GM13977 (cell line): ENCODE measurements at places on chromosomes 11 and 22.

DNA sequence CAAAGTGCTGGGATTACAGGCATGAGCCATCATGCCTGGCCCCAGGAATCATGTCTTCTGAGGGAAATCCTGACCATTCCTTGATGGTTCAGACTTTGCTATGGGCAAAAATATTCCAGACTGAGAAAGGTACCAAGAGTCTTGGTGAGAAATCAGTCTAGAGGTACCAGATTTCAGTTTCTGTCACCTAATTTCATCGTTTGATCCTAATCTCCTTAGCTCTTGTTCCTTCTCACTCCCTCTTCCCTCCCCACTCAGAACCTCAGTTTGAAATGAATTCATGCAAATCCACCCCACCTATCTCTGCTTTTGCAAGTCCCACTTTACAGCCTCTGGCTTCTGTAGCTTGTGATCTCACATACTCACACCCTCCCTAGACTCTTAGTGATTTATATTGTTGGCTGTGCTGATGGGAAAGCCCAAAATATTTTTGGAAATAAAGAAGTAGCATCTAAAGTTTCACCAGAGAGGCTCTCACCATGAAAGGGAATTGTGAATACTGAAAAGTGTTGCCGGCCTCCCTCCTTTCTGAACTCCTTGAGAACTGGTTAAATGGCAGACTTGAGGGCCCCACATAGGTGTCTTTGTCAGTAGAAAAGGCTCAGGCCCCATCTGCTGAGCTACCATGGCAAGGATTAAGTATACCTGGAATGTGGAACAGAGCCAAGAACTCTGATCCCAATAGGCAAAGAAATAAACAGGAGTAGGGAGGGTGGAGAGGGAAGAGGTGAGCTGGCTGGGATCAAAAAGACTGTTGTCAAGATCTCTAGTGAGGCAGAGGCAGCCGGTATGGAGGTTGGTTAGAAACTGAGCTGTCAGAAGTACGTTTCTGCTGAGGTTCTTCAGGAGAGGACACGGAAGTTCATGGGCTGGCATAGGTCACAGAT is 190.5 kb upstream of the MTMR2 start:
- peak; percentile 23 for DNase-seq

- DNase-seq: peak; percentile 11
These were observed 1151.2 kb upstream of the CCDC90B start for GRCh38 chr11:84437071-84437980.

- DNase-seq: no peak
These were observed 130.2 kb downstream of the CEP164 start for GRCh38 chr11:117457835-117458234.

GRCh38 chr11:33932721-33933120 is 40.8 kb upstream of the LMO2 start:
- DNase-seq: no peak

DNA sequence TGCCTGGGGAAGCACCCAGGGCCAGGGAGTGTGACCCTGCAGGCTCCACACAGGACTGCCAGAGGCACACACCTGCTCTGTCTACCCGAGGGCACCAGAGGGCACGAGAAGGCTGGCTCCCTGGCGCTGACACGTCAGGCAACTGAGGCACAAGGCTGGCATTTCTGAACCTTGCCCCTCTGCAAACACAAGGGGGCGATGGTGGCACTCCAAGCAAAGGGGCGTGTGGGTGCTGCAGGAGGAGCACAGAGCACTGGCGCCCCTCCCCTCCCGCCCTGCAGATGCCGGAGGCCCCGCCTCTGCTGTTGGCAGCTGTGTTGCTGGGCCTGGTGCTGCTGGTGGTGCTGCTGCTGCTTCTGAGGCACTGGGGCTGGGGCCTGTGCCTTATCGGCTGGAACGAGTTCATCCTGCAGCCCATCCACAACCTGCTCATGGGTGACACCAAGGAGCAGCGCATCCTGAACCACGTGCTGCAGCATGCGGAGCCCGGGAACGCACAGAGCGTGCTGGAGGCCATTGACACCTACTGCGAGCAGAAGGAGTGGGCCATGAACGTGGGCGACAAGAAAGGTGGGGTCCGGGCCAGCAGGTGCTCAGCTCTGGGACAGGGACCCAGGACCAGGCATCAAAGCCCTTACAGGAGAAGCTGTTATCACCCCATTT is 20.8 kb upstream of the TXNRD2 start:
- DNase-seq: peak; percentile 82

DNA sequence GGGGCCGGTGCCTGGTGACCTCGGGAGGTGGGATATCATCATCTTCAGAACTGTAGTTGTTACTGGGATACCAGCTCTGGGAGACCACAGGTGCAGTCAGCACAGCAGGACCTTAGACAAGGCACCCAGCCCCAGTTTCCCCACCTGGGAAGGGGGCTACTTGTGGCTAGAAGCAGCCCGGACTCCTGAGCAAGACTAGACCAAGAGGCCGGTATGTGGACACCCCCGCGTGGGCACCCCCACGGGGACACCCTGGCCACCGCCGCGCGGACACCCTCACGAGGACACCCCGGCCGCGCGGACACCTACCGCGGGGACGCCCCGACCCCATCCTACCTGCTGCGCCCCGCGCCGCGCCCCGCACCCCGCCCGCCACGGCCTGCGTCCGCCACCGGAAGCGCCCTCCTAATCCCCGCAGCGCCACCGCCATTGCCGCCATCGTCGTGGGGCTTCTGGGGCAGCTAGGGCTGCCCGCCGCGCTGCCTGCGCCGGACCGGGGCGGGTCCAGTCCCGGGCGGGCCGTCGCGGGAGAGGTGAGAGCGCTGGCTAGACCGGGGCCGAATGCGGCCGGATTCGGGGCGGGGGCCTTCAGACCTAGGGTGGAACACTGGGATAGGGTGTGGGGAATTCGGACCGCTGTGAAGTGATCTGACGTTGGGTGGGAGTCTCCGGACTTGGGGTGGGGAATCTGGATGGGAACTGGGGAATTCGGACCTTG is at the start of the genes COMT and TXNRD2:
Gene COMT, plus strand, starts transcription at position 408 of the 718 bp plus-strand sequence. CDS start 20,755 bp downstream, outside the sequence.
Gene TXNRD2, minus strand, starts transcription at position 454 of the 718 bp plus-strand sequence. Its CDS starts 15 bp downstream, at position 439.
- peak; percentile 93 for DNase-seq

GRCh38 chr22:31155422-31155821 is 4.6 kb upstream of the RNF185 start:
- DNase-seq: no peak
